GM23248 (cell line): ENCODE measurements at places on chromosomes 1 and 21. TPM values are rescaled to one million over a fixed set of nuclear protein-coding genes. Genes with fewer than 3 reads are reported as not detected.

Gene TMCC2
- 1.7 and 2.7 TPM in 2 replicates for total RNA-seq

Gene JAM2
- total RNA-seq: 0.13 and 1.9 TPM in 2 replicates

Gene PEF1
- 97.5 and 131 TPM in 2 replicates for total RNA-seq

Gene ADORA3
- not detected in 2 replicates for total RNA-seq

Gene TRIM67
- not detected in 2 replicates for total RNA-seq

Gene CD1D
- not detected in 2 replicates for total RNA-seq

Gene C8B
- not detected in 2 replicates for total RNA-seq
